ENCODE measurements at places on chromosomes 4 and X.

DNA sequence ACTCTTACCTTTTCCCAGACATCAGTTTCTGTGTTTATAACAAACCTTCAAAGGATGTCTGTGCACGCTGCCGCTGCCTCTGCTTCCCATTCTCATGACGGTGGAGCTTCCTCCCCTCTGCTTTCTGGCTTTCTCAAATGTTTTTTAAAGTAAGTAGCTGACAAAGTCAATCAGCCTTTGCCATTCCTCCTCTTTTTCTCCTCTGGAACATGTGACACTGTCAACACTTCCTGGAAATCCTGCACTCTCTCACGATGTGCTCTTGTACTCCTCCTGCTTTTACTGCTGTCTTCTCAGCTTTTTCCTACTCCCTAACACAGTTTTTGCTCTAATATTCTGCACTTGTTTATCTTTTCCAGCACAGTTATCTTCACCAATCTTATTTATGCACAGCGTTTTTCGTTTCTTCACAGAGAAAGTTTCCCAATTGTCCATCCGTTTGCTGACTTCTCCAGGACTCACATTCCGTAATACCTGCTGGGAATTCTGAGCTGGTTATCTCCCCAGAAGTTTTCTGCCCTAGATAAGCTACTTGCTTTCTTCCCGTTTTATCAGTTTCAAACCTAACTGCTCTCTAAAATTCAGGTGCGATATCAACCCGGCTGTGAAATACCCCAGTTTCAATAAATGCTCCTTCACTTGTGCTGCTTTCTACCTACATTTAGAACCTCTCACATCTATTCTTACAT is 465.6 kb upstream of the AGA start:
- DNase-seq = no peak

DNA sequence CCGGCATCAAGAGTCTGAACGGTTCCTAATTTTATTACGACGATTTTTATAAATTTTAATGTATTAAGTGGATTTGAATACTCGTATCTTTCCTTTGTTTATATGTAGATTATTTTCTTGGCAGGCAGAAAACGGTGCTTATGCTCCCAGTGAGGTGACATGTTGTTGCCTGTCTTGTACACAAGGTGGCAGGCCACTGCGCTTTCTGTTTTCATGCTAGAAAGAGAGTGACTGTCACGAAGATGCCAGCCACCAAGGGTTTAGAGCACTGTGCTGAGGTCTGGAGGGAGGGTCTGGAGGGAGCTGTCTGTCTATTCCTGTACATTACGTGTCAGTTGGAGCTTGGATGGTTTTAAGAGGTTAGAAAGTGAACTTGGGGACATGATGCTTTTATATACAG is 87.7 kb downstream of the SHROOM2 start:
- DNase-seq = peak; percentile 19

- DNase-seq = no peak
Observed at GRCh38 chr4:79842162-79842561, 230.9 kb downstream of the ANTXR2 start.

- DNase-seq = no peak
Observed at GRCh38 chr4:73518340-73518739, 36.8 kb downstream of the AFM start.

DNA sequence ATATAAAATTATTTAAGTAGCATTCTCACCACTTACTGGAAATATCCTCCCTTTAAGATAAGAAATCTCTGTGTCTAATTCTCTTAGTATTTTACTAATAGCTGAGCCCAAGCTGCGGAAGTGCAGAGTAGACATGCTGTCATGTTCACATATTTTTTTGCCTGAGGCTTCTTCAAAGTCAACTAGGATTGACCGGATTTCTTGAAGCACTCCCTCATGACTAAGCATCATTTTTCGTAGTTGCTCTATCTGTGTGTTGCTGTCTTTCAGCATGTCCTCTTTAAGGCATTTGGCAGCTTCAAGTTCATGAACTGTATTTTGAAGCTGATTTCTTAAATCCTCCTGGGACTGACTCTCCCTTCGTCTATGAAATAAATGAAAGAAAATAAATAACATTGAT is 36.9 kb downstream of the CCDC158 start:
- no peak for DNase-seq

GRCh38 chr4:159117968-159118367 is 15.1 kb downstream of the RAPGEF2 start:
- DNase-seq = no peak

- peak; percentile 30 for DNase-seq
Observed at GRCh38 chr4:11469650-11470437, 41.1 kb upstream of the HS3ST1 start.

DNA sequence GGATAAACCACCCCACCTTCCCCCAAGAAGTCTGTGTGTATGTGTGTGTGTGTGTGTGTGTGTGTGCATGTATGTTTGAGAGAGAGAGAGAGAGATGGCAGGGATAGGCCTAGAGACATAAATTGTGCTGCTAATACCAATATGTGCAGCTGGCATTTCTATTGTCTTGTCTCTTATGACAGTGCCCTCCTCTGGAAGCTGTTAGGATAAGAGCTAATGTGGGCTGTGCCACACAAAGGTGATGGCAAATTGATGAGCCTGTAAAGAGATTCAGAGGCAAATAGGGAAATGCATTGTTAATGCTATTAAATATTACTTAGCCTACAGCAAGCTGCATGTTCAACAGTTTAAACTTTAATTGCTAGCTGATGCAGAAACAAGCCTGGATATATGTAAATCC is 332.0 kb downstream of the NKX6-1 start:
- DNase-seq = no peak
